Cardiac atrium fibroblast (primary cell): ENCODE measurements at places on chromosomes 5 and 9. TPM values are rescaled to one million over a fixed set of nuclear protein-coding genes. Genes with fewer than 3 reads are reported as not detected.

TIMD4 gene
- not detected in 2 replicates for total RNA-seq

CNOT8 gene
- 68.2 and 70.8 TPM in 2 replicates for total RNA-seq

TNC gene
- 0.18 and 1.6 TPM in 2 replicates for total RNA-seq

VCAN gene
- 696 and 976 TPM in 2 replicates for total RNA-seq

GCNT4 gene
- total RNA-seq = 3.4 and 6.9 TPM in 2 replicates

RNF183 gene
- total RNA-seq = not detected in 2 replicates

TPPP gene
- total RNA-seq = 0.72 and 1.1 TPM in 2 replicates

ATP10B gene
- total RNA-seq = not detected in 2 replicates

DNAJC18 gene
- 2.3 and 7.8 TPM in 2 replicates for total RNA-seq

ANKRD31 gene
- total RNA-seq = 0.54 TPM in 1 of 2 replicates, not detected in the other
